ENCODE measurements at places on chromosomes 1 and 21. TPM values are rescaled to one million over a fixed set of nuclear protein-coding genes. Genes with fewer than 3 reads are reported as not detected.

PRKAA2 gene
- total RNA-seq, result 2.4 TPM

HLX gene
- total RNA-seq, result 1.4 TPM

DNA sequence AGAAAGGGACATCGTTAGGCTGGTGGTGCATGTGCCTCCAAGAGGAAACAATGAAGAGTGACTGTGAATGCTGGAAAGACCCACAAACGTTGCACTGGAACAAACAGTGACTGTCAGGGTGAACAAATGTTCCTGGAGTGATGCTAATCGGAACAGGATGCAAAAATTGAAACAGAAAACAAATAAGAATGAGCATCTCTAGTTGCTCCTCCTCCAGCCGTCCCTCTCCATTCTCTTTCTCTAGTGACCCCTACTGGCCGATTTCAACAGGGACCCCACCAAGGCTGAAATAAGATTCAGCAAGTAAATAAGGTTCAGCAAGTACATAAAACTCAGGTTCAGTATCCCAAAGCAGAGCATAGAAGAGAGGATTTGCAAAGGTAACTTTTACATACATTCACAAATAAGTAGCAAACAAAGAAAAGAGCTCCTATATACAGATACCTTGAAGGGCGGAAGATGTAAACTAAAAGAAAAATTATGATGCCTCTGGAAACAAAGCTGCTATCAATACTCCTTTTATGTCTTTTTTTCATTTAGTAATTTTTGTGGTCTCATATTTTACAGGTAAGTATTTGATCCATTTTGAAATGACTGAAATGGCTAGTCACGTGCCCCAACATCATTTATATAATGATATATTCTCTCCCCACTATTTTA is 836.1 kb upstream of the ADAMTS5 start:
- peak; percentile 57 for DNase-seq
- H3K27me3 ChIP-seq, result peaks cover 1% of the 10 kb centered on the region
- no peak overlapping the region for H3K27ac ChIP-seq
- no peak overlapping the region for H3K4me3 ChIP-seq
- no peaks in the 10 kb centered on the region for H3K36me3 ChIP-seq

FAM110D gene
- total RNA-seq, result 13.5 TPM

GRCh38 chr1:200351425-200351824 is 58.4 kb downstream of the ZNF281 start:
- peaks cover 14% of the 10 kb centered on the region for H3K4me1 ChIP-seq
- no peak for DNase-seq
- H3K27me3 ChIP-seq, result peaks cover 2% of the 10 kb centered on the region
- H3K27ac ChIP-seq, result no peak overlapping the region
- no peaks in the 10 kb centered on the region for H3K36me3 ChIP-seq

DNA sequence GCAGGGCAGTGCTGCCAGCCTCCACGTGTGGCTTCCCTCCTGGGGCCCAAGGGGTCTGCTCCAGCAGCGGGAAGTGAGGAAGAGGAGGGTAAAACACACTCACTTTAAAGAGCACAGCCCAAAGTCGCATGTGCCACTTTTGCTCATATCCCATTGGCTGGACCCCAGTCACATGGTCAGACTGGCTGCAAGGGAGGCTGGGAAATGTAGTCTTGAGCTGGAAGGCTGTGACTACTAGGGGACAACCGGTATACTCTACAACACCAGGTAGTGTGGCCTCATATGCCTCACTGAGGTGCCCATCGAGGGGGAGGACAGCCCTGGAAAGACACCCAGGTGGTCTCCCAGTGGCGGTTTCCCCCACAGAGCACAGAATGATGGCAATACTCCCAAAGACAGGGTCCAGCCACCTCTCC is 45.2 kb downstream of the CAMK2N1 start:
- peak; percentile 58 for DNase-seq
- no peaks in the 10 kb centered on the region for H3K27me3 ChIP-seq
- H3K4me3 ChIP-seq, result no peak overlapping the region
- H3K36me3 ChIP-seq, result no peaks in the 10 kb centered on the region

- no peak for DNase-seq
- H3K4me1 ChIP-seq, result no peaks in the 10 kb centered on the region
- no peaks in the 10 kb centered on the region for H3K27me3 ChIP-seq
- H3K4me3 ChIP-seq, result no peak overlapping the region
- no peaks in the 10 kb centered on the region for H3K36me3 ChIP-seq
Observed at GRCh38 chr1:106785176-106785575, 271.3 kb upstream of the PRMT6 start.

DNA sequence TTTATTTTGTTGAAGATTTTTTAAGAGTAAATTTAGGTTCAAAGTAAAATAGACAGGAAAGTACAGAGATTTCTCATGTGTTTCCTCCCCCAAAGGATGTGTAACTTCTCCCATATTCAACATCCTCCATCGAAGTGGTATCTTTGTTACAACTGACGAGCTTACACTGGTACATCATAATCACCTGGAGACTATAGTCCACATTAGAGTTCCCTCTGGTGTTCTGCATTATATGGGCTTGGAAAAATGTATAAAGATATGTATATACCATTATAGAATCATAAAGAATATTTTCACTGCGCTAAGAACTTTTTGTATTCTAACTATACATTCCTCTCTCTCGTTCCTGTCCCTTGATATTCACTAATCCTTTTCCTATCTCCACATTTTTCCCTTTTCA is 203.7 kb downstream of the AMY1C start:
- no peaks in the 10 kb centered on the region for H3K27me3 ChIP-seq
- H3K36me3 ChIP-seq, result no peaks in the 10 kb centered on the region
- H3K27ac ChIP-seq, result no peak overlapping the region
- DNase-seq, result no peak
- H3K4me1 ChIP-seq, result no peaks in the 10 kb centered on the region

DNA sequence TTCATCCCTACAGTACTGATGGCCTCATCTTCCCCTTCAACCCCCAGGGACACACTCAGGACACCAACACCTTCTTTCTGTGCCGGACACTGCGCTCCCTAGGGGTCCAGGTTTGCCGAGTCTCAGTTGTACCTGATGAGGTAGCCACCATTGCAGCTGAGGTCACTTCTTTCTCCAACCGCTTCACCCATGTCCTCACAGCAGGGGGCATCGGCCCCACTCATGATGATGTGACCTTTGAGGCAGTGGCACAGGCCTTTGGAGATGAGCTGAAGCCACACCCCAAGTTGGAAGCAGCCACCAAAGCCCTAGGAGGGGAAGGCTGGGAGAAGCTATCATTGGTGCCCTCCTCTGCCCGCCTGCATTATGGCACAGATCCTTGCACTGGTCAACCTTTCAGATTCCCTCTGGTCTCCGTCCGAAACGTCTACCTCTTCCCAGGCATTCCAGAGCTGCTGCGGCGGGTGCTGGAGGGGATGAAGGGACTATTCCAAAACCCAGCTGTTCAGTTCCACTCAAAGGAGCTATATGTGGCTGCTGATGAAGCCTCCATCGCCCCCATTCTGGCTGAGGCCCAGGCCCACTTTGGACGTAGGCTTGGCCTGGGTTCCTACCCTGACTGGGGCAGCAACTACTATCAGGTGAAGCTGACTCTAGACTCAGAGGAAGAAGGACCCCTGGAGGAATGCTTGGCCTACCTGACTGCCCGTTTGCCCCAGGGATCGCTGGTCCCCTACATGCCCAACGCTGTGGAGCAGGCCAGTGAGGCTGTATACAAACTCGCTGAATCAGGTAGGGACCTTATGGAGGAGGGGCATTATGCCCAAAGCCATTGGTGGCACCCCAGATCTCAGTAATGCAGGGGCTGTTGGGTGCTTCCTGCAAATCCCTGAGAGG is 5.1 kb upstream of the LENEP start:
- H3K4me3 ChIP-seq, result no peak overlapping the region
- no peak overlapping the region for H3K27ac ChIP-seq
- peaks cover 12% of the 10 kb centered on the region for H3K36me3 ChIP-seq
- H3K27me3 ChIP-seq, result no peaks in the 10 kb centered on the region
